ENCODE measurements at places on chromosomes 2 and 18.
A peak's percentile ranks its signal among the peaks of the same experiment; 100 is the strongest.

- peak; percentile 52 for DNase-seq
Observed at GRCh38 chr2:105732101-105732500, 12.6 kb upstream of the NCK2 start.

DNA sequence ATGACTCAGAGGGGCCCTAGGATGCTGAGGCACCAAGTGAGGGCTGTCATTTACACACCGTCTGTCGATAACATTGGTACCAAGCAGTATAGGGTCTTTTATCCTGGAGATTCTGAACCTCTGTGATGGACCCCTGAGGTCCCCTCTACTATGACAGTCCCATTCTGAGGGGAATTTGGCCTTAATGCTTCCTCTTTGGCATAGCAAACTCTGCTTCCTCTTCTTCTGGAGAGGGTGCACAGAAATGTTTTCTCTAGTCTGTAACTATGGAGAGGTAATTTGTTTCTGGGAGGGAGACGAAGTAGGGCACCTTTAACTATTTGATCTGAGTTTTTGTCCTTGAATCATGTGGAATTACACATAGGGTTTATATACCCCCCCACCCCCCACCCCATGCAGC is 44.8 kb downstream of the INPP4A start:
- no peak for DNase-seq

GRCh38 chr2:113799375-113799774 is 42.9 kb upstream of the SLC35F5 start:
- DNase-seq = peak; percentile 18

- DNase-seq = no peak
Observed at GRCh38 chr18:48940854-48941611, 9.7 kb downstream of the SMAD7 start.

DNA sequence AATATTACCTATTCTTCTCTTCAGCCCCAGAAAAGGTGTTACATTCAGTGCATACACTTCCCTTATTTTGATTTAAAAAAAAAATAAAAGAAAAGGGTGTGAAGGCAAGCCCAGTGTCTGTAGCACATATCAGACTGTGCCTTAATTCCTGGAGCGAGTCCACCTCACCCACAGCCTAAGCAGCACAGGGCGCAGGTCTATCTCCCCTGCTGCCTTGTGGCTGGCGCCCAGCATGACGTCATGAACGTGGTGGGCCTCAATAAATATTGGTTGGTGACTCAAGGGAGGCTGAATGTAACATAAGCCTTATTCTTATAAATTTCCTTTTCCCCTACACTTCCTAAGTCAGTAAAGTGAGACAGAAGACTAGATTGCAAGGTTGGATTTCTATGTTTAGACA is 26.4 kb downstream of the ST3GAL5 start:
- no peak for DNase-seq

GRCh38 chr2:154844513-154844912 is 146.0 kb downstream of the KCNJ3 start:
- no peak for DNase-seq

DNA sequence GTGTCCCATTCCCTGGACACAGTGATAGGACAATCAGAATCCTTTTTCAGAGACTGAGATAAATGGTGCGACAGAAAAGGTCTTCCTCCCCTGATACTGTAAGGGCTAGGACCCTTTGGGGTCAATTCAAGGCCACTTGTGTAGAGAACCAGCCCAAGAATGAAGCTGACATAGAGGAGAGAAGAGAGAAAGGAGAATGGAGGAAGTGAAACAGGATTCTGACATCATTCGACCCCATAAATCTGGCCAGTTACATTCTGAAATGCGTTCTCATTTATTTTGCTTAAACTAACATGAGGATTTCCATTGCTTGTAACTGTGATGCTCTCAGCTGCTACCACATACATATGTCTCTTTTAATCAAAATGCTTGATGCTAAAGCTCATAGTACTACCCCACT is 148.1 kb downstream of the TMEM163 start:
- DNase-seq = no peak

GRCh38 chr18:12886498-12887126 is 2.6 kb upstream of the PTPN2 start:
- no peak for DNase-seq

DNA sequence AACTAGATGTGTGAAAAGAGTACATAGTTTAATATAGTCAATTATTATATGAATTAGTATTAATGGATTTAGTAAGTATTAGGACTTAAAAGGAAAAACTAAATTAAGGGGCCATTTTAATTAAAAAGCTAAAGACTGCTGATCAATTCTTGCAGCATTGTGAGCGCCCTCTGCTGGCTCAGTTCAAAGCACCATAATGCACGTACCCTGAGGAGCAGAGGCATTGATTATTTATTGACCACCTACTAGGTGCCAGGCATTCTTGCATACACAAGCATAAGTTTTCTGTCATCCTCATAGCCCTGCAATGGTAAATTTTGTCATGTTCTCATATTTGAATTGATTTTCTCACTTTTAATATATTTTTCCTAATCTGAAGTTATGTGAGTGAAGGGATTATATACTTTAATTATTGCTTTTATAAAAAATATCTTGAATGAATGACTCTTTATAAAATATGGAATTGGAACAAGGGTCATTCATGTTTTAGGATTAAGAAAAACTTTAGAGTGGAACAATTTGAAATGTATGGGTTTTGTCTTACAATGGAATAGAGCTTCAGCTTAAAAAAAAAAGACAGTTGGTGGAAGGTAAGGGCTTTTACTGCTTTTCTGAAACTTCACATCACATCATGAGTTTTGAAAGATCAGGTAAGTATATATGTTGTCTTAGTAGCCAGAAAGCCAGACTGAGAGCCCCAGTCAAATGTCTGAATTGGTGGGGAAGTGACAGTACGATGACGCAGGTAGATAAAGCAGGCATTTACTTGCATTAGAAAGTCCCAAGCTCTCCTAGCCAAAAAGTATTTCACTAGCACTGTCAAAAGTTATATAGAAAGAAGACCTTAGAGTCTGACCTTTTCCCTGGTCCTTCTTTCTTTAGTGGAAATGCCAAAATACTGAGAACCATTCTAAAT is 9.7 kb downstream of the ITGA4 start:
- DNase-seq = peak; percentile 50

DNA sequence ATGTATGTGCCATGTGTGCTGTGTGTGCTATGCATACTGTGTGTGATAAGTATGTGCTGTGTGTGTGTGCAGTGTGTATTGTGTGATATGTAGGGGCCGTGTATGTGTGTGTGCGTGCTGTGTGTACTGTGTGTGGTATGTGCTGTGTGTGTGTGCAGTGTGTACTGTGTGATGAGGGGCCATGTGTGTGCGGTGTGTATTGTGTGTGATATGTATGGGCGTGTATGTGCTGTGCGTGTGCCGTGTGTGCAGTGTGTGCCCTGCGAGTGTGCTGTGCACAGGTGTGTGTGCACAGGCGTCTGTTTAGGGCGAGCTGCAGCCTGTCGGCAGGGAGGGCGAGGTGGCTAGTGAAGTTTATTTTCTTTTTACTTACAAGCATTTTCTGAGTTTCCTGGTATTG is 16.1 kb downstream of the SNORC start:
- no peak for DNase-seq

DNA sequence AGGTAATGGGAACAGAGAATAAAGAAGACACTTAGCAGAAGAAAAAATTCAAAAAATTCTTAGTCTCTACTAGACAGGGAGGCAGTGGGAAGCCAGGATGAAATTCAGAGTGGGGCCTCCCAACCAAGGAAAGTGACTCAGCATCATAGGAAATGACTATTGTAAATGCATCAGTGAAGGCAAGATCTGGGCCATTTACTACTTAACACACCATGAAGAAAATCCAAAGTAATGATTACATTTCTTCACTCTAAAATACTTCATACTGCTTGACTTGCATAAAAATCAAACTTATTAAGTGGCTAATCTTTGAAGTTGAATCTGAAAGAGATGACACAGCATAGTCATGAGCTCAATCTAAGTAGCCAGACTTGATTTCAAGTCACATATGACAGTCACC is 405.8 kb upstream of the SLC39A10 start:
- DNase-seq = no peak

- peak; percentile 41 for DNase-seq
Observed at GRCh38 chr2:135124924-135125886, 73.1 kb downstream of the RAB3GAP1 start.

GRCh38 chr2:241228081-241228859 is 39.8 kb downstream of the ANO7 start:
- DNase-seq = no peak
